ENCODE measurements at places on chromosomes 5 and 9.

- H3K27ac ChIP-seq, result no peak overlapping the region
- H3K4me3 ChIP-seq, result no peak overlapping the region
- no peaks in the 10 kb centered on the region for H3K4me1 ChIP-seq
- H3K27me3 ChIP-seq, result peaks cover 27% of the 10 kb centered on the region
- no peaks in the 10 kb centered on the region for H3K36me3 ChIP-seq
Measured at GRCh38 chr5:72508241-72509170, 1.3 kb upstream of the ZNF366 start.

DNA sequence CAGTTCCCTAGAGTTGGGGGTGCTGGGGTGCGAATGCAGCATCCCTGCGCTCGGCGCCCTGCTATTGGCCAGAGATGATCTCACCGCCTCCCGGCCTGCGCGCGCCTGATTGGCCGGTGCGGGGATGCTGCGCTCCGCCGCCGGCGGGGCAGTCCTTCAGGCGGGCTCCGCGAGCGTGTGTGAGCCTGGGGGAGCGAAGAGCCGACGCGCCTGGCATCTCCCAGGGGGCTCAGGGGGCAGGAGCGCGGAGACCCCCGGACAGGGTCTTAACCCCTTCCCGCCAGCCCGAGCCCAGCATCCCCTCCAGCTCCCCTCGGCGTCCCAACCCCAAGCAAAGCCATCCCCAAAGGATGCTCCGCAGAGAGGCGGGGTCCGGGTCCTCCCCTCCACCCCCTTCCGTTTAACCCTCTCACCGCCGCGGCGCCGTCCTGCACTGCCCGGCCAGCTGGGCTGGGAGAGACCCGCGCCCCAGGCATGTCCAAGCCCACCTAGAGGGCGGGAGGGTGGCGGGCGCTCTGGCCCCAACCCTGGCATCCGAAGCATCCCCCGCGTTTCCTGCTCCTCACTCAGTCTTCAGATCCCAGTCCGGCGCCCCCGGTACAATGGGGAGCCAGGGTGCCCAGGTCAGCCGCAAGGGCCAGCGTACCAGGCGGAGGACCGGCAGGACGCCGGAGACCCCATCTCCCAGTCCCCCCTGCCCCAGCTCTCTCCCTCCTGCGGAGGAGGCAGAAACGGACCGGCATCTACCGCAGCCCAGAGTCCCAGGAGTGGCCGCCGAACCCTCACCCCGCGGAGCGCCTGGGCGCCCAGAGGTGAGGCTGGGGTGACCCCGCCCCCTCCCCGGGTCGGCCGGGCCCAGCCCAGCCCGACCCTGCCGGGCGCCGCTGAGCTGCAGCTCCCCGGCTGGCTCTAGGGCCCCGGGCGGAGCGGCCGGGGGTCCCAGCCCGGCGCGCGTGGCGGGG, 19.3 kb upstream of the TOR2A start:
- peaks cover 5% of the 10 kb centered on the region for H3K36me3 ChIP-seq
- DNase-seq, result no peak
- no peak overlapping the region for H3K27ac ChIP-seq
- H3K4me1 ChIP-seq, result no peaks in the 10 kb centered on the region
- no peak overlapping the region for H3K4me3 ChIP-seq

GRCh38 chr9:14400658-14400995, 86.7 kb upstream of the NFIB start:
- H3K36me3 ChIP-seq, result no peaks in the 10 kb centered on the region
- DNase-seq, result no peak
- no peaks in the 10 kb centered on the region for H3K27me3 ChIP-seq
- H3K27ac ChIP-seq, result no peak overlapping the region
- no peaks in the 10 kb centered on the region for H3K4me1 ChIP-seq

- H3K27ac ChIP-seq, result no peak overlapping the region
- no peaks in the 10 kb centered on the region for H3K36me3 ChIP-seq
- DNase-seq, result no peak
- peaks cover 54% of the 10 kb centered on the region for H3K27me3 ChIP-seq
- H3K4me1 ChIP-seq, result no peaks in the 10 kb centered on the region
Measured at GRCh38 chr9:95370064-95370463, 52.6 kb upstream of the FANCC start.

DNA sequence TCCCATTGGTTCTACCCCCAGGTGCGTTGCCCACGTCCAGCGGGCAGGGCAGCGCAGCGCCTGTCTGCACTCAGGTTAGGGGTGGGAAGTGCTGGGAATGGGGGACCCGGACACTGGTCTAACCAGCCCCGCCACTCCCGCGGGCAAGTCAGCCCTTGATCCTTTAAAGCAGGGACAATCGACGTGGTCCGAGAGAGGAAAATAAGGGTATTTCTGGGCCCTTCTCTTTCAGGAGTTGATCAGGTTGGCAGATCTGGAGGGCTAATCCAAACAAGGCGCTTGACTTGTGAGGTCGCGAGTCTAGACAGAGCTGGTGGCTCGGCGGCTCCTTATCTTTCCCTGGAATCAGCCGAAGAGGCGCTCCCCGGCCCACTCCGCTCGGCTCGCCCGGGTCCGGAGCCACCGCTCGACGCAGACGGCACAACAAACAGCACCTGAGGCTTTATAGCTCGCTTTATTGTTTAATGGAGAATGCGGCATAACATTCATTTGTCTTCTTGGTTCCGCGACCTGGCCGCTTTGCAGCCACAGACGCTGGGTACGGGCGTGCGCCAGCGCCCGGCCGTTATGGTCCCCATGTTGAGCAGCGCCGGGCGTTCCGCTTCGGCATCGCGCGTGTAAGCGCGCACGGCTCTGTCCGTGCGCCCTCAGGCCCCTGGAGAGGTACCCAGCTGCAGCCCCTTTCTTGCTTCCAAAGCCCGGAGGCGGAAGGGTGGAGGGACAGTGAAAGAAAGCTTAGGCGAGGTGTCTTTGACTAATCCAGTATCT, 15.8 kb downstream of the ISL1 start:
- H3K4me1 ChIP-seq, result no peaks in the 10 kb centered on the region
- peaks cover 12% of the 10 kb centered on the region for H3K36me3 ChIP-seq
- H3K27ac ChIP-seq, result no peak overlapping the region

- H3K27me3 ChIP-seq, result no peaks in the 10 kb centered on the region
- peak overlapping the region; percentile 96 for H3K4me3 ChIP-seq
- H3K36me3 ChIP-seq, result no peaks in the 10 kb centered on the region
- DNase-seq, result no peak
Measured at GRCh38 chr9:73153793-73154227, 2.1 kb downstream of the ANXA1 start.

GRCh38 chr5:1393571-1394501, 48.9 kb upstream of the CLPTM1L start:
- no peaks in the 10 kb centered on the region for H3K4me1 ChIP-seq
- peaks cover 27% of the 10 kb centered on the region for H3K27me3 ChIP-seq
- H3K4me3 ChIP-seq, result no peak overlapping the region
- DNase-seq, result no peak
- no peak overlapping the region for H3K27ac ChIP-seq
- no peaks in the 10 kb centered on the region for H3K36me3 ChIP-seq

- DNase-seq, result no peak
- no peaks in the 10 kb centered on the region for H3K36me3 ChIP-seq
- no peak overlapping the region for H3K4me3 ChIP-seq
- peaks cover 9% of the 10 kb centered on the region for H3K4me1 ChIP-seq
- H3K27ac ChIP-seq, result no peak overlapping the region
Measured at GRCh38 chr9:128215491-128216409, 12.6 kb downstream of the DNM1 start.

DNA sequence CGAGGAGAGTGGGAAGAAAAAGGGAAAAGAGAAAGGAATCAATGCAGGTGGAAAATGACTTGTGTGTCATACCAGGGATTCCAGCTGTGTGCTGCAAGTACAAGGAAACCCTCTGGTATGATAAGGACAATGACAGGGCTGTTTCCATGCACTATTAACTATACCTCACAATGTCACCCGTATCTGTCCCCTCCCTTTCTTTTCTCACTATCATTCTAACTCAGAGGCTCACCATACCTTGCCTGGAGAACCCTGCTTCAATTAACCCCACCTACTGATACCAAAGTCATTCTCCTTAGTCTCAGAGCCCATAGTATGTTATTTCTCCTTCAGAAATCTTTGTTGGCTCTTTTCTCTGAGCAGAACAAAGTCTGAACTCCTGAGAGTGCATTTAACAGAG, 236.2 kb upstream of the NREP start:
- H3K27me3 ChIP-seq, result no peaks in the 10 kb centered on the region
- H3K4me1 ChIP-seq, result no peaks in the 10 kb centered on the region
- H3K36me3 ChIP-seq, result peaks cover 6% of the 10 kb centered on the region
- H3K27ac ChIP-seq, result no peak overlapping the region

GRCh38 chr5:113364466-113364865, 70.3 kb downstream of the TSSK1B start:
- H3K4me1 ChIP-seq, result no peaks in the 10 kb centered on the region
- no peak overlapping the region for H3K4me3 ChIP-seq
- no peak overlapping the region for H3K27ac ChIP-seq

DNA sequence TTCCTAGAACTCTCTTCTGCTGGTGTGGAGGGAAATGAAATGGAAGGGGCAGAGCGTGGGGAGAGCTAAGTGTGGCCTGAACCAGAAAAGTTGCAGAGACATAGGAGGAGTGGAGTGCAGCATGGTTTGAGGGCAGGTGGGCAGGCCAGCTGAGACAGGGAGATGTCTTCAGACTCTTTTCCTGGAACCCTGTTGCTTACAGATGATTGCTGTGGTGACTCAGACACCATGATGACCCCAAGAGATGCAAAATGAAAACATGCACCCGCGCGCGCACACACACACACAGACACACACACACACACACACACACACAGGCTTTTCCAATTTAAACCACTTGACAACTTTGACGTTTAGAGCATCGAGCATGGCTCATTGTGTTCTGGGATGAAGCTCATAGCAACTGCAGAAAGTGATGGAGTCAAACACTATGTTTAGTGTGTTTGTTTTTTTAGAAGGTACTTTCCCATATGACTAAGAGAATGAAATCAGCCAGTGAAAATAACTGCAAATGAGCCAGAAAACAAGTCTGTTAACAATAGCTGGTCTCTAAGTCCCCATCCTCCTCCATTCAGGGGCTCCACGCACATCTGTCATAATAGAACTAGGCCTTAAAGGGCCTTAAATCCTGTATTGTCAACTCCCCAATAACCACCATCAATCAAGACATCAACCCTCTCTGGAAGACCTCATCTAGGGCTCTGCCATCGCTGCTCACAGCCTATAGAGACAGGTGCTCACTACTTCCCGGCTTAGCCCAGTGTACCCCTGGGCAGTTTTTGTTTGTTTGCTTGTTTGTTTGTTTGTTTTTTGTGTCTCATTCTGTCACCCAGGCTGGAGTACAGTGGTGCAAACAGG, 9.6 kb downstream of the TMOD1 start:
- no peak overlapping the region for H3K27ac ChIP-seq
- H3K36me3 ChIP-seq, result no peaks in the 10 kb centered on the region

- no peak overlapping the region for H3K4me3 ChIP-seq
- no peaks in the 10 kb centered on the region for H3K4me1 ChIP-seq
- no peaks in the 10 kb centered on the region for H3K27me3 ChIP-seq
- no peak overlapping the region for H3K27ac ChIP-seq
- DNase-seq, result no peak
- peaks cover 4% of the 10 kb centered on the region for H3K36me3 ChIP-seq
Measured at GRCh38 chr9:131226226-131226625, 50.1 kb downstream of the FAM78A start.

DNA sequence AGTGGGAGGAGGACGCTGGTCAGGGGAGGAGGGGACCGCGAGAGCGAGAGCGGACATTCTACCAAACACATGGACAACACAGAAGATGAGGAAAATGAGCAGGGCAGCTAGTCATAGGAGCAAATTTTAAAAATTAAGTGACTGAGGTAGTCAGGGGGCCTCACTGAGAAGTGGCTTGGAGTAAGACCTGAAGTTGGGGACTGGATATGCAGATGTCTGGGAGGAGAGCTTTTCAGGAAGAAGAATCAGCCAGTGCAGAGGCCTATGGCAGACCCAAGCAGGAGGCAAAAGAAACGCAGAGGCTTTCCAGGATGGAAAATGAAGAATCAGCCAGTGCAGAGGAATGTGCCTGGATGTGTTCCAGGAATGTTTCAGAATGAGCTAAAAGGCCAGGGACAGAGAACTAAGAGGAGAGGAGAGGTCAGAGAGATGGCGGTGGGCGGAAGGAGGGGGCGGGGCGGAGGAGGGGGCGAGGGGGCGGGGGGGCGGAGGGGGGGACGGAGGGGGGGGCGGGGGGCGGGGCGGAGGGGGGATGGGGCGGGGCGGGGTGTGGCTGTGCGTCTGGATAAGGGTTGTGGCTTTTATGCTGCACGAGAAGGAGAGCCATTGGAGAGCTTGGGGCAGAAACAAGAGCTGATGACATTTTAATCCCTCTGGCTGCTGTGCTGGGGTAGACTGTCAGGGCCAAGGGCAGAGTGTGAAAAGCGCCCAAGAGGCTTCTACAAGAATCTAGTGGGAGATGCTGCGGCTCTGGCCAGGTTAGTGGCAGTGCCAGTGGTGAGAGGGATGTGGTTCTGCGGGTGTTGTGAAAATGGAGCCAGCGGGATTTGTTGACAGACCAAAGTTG, 129.6 kb downstream of the KCNIP1 start:
- peaks cover 13% of the 10 kb centered on the region for H3K27me3 ChIP-seq
- H3K4me3 ChIP-seq, result peak overlapping the region; percentile 81
- peaks cover 16% of the 10 kb centered on the region for H3K4me1 ChIP-seq
- no peak overlapping the region for H3K27ac ChIP-seq

DNA sequence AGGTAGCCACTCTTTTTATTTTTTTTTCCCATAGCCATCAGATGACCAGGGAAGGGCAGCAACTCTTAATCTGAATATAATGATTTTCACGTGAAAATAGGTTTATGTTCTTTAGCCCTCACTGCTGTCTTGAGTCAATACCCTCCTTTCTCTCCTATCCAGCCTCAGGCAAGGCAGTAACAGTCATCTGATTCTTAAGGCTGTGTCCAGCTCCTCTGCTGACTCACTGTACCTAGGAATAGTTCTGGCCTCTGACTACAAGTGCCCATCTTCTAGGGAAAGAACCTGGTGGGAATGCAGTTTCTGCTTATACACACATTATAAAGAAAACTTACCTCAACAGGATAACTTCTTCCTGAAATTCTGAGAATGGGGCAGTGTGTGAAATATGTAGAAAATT, 30.7 kb downstream of the DHX29 start:
- H3K27ac ChIP-seq, result no peak overlapping the region
- DNase-seq, result no peak
- H3K4me1 ChIP-seq, result no peaks in the 10 kb centered on the region
- H3K4me3 ChIP-seq, result no peak overlapping the region

All from natural killer cell treated with Interleukin-12 subunit alpha and Interleukin-12 subunit beta and Interleukin-15 and Interleukin-18, amount 100 ng/mL, for 72 hours (primary cell).